ENCODE measurements at places on chromosomes 4 and X. TPM values are rescaled to one million over a fixed set of nuclear protein-coding genes. Genes with fewer than 3 reads are reported as not detected.

- no peak for DNase-seq
These were observed 104.0 kb upstream of the MBNL3 start for GRCh38 chrX:132592880-132593279.

- no peak for DNase-seq
These were observed 21.5 kb downstream of the XIAP start for GRCh38 chrX:123881330-123881729.

DNA sequence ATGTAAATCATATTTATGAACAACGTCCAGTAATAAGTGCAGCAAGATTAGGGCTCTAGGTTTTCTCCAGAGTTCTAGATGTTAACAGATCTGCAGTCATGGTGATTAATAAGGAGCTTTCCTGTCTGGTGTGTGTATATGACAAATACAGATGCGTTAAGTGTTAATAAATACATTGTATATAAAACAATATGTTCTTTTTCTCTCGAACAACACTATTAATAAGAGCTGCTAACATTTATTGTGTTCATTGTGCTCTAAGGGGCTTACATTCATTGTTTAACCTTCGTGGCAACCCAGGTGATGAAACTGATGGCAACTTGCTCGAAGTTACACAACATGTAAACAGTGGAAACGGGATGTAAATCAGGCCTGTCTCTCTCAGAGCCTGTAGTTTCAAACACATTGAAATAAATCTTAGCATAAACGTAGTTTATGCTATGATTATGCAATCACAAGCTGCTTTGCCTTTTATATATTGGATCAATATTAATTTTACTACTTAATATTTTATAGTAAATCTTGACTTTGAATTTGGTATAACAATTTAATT is 547 bp upstream of the CLGN start:
- no peak for DNase-seq

DNA sequence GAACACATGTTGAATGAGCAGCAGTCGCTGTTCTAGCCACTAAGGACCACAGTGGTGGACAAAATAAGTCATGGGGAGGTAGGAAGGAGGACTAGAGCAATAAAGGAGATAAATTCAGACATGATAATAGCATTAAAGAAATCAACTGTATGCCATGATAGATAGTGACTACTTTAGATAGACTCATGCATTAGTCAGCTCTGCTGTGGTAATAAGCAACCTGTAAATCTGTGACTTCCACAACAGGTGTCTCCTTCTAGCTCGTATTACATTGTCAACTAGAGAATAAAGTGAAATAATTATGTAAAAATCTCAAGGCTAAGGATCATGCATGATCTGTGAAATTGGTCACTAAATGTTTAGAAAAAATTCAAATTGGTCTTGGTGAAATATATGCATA is 77.9 kb downstream of the WWC2 start:
- DNase-seq, result no peak

DNA sequence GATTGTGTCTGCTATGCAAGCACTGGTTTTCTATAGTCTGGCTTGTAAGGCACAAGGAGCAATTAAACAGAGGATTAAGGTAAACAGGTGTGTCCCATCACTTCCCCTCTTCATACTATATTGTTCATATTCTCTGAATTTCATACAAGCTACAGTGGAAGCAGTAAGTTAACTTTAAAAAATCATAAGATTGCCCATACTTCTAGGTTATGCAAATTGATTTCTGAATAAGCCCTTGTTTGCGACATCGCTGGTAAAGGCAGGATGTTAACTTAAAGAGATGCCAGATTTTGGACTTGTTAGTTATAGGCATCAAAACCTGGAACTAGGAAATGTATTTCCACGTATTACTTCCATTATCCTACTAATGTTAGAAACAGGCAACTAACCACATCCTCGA is 1.0 kb upstream of the TMEM131L start:
- DNase-seq, result no peak

DNA sequence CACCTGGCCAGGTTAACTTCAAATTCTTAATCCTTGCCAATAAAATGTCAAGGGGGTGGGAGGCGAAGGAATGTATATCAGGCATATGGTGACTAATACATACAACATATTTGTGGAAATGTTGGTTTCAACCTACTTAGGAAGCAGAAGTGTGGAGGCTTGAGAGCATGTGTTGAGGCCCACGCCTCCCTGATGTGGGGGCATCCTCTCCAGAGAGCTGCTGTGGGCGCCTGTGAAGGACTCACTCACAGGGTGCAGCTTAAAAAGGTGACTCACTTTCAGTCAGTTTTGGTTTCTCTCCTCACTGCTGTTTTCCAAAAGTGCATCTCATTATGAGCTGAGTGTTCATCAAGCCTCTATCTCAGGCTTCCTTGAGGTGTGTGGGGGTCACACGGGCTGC is 27.5 kb downstream of the LNX1 start:
- DNase-seq, result peak; percentile 68

- DNase-seq, result no peak
These were observed 35.7 kb downstream of the PIGG start for GRCh38 chr4:534576-535151.

DNA sequence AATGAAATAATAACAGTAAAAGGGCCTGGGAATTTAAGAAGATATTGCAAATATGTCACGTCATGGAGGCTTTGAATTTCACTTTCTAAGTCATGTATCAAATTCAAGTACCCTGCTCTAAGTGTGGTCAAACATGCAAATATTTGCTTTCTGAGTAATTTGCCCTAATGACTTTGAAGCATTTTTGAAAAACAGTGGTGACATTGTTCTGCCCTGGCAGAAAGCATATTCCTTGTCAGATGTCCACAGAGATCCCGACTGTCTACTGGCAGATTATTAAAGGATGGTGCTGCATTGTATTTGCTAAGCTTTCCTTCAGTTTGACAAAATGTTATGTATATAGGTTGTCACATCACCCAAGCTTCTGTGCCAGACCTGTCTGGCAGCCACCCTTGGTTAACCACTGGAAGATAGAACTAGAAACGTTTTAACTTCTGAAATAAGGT is 92.5 kb downstream of the ANK2 start:
- no peak for DNase-seq

DNA sequence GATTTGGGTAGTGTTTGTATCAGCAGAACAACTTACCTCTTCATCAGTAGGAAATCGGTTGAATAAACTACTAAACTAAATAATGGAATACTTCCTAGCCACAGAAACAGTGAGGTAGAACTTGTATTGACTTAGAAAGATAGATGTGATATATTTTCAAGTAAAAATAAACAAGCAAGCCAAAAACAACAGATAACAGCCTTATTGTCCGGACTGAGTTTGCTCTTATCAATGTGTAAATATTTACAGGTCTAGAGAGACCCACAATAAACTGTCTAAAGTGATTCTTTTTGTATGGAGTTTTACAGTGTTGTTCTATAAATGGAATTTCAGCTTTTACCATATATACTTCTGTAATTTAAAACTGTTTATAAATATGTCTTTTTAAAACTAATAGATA is 721.8 kb downstream of the ADGRL3 start:
- DNase-seq, result no peak

DNA sequence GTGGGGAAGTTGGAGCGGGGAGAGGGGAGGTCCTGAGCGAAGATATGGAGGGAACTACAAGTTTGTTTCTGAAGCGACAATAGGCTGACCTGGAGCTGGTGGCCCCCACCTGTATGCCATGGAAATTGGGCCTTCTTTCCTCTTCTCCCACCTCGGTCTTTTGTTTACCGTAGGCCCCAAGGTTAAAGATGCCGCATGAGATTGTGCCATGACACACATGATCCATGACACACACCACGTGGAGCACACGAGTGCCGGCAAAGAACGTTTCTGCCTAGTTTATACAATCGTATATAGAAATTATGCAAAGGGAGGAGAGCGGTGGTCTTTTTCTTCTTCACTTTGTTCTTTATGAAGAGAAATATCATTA is 408 bp downstream of the TMEM33 start:
- DNase-seq, result peak; percentile 3

GRCh38 chr4:75800972-75801371 is 76.6 kb downstream of the USO1 start:
- DNase-seq, result no peak

GRCh38 chrX:39475372-39475771 is 622.4 kb downstream of the BCOR start:
- no peak for DNase-seq

DNA sequence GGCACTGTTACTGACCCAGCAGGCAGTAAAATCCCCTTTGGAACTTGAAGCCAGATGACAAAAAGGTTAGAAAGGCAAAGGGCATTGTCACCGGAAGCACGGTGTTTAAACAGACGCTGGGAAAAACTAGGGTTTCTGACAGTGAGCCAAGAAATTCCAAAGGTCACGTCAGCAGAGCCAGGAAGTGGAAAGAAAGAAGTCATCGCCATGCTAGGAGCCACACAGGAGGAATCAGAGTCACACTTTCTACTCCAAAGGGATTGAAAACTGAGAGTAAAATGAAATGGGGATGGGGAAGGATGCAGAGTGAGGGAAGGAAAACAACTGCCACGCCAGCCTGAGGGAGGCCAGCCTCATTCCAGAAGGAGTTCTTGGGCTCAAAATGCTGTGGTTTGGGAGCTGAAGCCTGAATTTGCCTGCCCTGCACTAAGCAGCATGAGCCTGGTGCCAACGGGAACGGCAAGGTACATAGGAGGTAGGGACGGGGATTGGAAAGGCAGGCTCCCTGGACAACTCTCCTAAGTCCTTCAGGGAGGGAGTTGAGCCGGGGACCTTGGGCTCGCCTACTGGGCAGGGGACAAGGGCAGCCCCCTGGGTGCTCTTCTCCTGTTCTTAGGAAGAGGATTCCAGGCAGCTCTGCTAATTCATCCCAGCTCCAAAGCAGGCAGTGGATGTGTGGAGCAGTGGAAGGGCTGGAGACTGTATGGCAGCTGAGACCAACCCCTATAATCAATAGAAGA is 66.8 kb downstream of the SOWAHB start:
- DNase-seq, result peak; percentile 64

- DNase-seq, result no peak
These were observed 114.0 kb downstream of the RBM47 start for GRCh38 chr4:40515398-40516293.

DNA sequence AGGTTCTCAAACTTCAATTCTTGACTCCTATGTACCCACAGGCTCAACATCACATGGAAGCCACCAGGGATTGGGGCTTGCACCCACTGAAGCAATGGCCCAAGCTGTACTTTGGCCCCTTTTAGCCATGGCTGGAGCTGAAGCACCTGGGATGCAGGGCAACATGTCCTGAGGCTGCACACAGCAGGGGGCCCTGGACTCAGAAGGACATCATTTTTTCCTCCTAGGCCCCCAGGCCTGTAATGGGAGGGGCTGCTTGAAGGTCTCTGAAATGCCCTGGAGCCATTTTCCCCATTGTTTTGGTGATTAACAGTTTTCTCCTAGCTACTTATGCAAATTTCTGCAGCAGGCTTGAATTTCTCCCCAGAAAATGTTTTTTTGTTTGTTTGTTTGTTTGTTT is 465.1 kb upstream of the PCDH10 start:
- DNase-seq, result no peak

- DNase-seq, result no peak
These were observed 35.6 kb downstream of the TSPAN7 start for GRCh38 chrX:38596939-38597338.

DNA sequence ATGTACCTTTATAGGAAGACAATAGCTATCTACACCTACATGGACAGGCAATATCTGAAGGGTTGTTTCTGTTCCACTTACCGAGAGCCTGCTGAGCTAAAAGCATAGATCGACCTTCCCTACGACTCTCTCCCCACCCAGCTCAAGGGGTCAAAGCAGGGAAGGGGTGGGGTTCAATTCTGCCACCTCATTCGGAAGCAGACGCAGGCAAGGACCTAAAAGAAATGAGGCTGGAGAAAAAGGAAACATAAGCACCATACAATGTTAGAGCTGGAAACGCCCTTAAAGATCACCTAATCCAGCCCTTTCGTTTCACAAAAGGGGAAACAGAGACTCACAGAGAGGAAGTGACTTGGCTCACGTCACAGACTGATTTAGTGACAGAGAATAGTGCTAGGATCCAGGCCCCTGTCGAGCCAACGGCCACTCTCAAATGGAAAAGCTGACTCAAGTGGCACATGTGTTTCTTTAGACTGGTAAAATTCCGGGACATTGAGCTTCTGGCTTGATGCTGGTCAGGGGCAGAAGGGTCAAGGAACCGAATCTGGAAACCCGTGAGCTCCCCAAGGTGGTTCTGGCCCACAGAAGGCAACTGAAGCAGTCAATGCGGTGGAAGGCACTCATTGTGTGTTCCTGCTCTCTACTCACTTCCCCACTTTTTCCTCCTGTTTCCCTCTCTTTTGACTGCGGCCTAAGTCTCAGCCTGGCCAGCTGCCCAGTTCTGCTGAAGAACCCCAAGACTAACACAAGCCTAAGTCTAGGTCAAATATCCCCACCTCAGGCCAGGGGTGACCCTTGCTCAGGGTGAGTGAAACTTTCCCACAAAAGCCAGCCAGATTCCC is 7.5 kb downstream of the SEPTIN6 start:
- DNase-seq, result no peak

DNA sequence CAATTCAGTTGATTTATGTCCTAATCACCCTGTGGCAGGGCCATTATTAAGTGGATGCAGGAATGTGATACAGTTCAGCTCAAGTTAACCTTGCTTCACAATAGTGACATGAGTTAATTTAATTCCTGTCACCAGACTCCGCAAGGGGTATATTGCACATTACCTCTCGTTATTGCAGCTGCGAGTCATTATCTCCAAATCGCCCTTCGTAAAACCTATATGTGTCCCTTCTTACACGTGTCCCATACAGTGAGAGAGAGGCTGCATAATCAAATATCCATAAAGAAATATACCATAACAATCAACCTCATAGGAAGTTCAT is 369.9 kb upstream of the ANXA10 start:
- no peak for DNase-seq

GRCh38 chr4:152591876-152592275 is 56.0 kb upstream of the FBXW7 start:
- DNase-seq, result no peak

- peak; percentile 59 for DNase-seq
These were observed 178.7 kb upstream of the RBPJ start for GRCh38 chr4:26141911-26142638.

GRCh38 chr4:116197317-116197809 is 888.0 kb downstream of the TRAM1L1 start:
- DNase-seq, result no peak

DNA sequence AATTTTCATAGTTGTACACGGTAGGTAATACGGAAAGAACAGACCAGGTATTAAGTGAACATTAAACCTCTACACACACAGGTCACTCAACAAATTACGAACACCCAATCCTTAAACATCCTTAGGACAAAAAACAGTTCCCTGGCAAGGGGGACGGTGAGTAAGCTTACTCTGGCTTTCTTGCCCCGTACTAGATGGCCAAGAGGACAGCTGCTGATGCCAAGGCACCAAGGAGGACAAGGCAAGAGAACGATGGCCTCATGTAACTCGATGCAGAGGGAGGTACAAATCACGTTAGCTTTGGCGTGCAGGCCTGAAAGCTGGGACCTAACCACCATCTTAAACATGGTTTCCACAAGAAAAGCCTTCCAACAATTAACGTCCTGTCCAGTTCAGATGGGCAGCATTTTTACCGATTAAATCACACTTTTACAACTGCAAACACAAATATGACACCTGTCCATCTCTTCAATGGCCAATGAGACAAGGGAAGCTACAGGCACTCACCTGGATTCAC is 23.7 kb downstream of the FAT1 start:
- DNase-seq, result peak; percentile 9

The GASK1B gene
- 4.1 TPM for total RNA-seq

The GAGE10 gene
- not detected for total RNA-seq

The ZBED1 gene
- 59.7 TPM for total RNA-seq

The FGFBP2 gene
- total RNA-seq, result not detected

The HDX gene
- 0.86 TPM for total RNA-seq

The MAGEA2 gene
- total RNA-seq, result not detected

The PPM1K gene
- total RNA-seq, result 1.3 TPM

The DCLK2 gene
- 1.4 TPM for total RNA-seq

The CTAG2 gene
- not detected for total RNA-seq
